Activated CD4-positive, alpha-beta T cell treated with anti-CD3 and anti-CD28 coated beads, Interleukin-2, amount 50 U/mL, for 16 hours (primary cell): ENCODE measurements at places on chromosomes 11 and 22.

DNA sequence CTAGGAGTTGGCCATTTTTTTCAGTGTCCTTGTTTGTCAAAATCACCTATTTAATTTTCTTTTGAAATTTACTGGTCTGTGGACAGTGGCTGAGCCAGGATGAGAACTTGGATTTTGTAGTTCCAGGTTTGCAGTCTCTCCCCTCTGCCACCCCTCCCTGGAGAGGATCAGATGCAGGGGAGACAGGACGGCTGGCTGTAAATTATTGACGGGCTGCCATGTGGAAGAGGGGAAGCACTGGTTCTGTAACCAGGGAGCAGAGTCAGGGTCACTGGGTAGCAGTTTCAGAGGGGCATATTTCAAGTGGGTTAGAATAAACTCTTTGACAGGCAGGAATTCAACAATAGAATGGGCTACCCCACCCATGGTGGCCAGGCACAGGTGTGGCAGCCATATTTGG lies 20.6 kb upstream of the YWHAH start:
- no peak for DNase-seq

DNA sequence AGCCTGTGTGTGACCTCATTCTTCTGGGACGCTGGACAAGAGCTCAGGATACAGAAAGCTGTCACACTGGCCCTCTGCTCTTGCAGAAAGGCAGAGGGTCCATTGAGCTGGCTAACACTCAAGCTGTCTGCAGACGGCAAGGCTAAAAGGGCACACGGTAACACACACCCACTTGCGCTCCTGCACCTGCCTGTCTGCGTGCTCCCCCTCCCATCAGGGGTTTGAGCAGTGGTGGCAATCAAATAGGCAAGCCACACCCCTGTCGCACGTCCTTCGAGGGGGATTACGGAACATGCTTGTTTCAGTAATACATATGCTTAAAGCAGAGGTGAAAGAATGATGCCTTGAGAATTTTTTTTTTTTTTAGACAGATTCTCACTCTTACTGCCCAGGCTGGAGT lies 7.1 kb upstream of the QSER1 start:
- DNase-seq, result no peak

DNA sequence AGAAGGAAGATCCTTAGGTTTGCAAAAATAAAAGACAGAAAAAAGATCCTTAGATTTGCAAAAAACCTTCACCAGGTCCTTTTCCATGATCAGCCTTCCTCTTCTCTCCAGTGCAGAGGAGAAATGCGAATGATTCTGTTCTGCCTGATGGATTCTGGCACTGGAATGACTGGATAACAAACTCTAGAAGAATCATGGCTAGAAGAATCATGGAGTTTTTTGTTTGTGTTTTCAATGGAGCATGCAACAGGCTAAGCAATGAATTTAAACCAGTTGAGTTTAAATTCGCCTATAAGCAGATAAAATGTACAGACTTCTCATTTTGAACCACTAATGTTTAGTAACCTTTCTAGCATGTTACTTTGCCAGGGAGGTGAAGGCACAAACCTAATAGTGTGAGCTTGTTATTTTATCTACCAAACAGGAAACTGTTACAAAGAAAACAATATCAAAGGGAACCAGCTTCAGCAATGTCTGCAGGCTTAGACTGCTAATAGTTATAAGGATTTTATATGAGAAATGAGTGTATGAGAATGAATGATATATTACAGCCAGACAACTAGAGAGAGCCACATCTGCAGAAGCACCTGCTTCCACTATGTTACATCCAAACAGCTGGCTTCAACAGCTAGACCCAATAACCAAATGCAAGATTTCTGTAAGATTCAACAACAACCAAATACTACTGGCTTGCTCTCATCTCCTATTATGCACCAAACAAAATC lies 64.7 kb upstream of the APOA1 start:
- no peak for DNase-seq

DNA sequence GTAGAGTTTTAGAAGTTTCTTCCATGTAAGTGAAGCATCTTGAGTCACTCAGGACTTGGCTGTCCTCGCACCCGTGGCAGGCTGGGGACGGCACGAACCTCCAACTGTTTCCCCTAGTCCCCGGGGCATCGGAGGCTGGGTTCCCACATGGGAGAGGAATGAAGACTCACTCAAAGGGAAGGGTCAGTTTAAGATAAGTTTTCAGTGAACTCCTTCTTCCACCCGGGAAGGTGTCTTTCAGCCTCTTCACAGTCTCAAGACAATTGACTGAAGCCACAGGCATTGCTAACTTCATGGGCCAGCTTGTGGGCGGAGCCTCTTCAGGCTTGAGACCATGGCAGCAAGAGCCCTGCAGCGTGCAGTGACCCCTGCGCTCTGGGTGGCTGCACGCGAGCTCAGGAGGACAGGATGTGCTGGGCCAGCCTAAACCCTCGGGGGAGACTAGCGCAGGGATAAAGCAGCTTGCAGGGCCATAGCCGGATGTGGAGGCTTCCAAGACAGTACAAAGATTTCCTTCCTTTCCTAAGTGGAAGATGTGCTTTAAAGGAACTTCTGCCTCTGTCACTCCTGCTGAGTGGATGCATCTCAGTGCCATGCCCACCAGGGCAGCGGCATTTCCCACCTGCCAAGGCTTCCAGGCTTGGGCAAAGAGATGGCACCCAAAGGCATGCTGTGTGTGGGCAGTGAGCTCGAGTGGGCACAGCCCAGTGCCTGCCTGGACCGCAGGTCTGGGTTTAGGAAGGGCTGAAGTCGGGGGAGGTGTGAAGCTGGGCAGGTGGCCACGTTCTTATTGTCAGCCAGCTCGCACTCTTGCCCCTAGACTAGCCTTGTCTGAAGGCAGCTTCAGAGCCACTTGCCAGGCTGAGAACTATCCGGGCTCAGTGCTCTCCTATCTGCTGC lies 32.9 kb downstream of the PPIL2 start:
- DNase-seq, result no peak

- no peak for DNase-seq
These were observed 18.2 kb downstream of the SBF1 start for GRCh38 chr22:50456466-50457234.

DNA sequence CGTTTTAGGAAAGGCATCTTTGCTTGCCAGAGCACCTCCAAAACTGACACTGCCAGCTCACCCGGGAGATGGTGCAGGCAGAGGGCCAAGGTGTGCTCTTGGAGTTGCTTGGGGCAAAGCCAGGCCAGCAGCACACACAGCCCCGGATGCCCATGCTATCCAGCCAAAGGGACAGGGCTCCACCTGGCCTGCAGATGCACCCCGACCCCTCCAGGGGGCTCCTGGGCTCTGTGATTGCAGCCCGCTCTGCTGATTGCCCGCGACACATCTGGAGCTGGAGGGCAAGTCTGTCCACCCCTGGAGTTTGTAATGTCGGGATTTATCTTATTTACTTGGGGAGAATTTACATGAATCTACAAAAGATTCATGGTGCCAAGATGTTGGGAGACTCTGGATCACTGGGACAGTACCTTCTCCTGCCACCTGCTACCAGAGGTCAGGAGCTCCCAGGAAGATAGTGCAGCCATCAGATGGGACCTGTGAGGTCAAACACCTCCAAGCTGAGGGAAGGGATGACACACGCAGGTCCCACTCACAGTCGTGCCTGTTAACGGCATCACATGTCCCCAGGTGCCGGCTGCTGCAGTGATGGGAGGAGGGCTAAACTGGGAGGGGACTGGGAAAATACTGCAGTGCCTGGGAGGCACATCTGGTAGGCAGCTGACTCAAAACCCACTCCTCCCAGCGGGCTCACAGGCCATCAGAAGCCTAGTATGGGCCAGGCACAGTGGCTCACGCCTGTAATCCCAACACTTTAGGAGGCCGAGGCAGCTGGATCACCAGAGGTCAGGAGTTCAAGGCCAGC lies 17.2 kb downstream of the CBX7 start:
- DNase-seq, result peak; percentile 41

DNA sequence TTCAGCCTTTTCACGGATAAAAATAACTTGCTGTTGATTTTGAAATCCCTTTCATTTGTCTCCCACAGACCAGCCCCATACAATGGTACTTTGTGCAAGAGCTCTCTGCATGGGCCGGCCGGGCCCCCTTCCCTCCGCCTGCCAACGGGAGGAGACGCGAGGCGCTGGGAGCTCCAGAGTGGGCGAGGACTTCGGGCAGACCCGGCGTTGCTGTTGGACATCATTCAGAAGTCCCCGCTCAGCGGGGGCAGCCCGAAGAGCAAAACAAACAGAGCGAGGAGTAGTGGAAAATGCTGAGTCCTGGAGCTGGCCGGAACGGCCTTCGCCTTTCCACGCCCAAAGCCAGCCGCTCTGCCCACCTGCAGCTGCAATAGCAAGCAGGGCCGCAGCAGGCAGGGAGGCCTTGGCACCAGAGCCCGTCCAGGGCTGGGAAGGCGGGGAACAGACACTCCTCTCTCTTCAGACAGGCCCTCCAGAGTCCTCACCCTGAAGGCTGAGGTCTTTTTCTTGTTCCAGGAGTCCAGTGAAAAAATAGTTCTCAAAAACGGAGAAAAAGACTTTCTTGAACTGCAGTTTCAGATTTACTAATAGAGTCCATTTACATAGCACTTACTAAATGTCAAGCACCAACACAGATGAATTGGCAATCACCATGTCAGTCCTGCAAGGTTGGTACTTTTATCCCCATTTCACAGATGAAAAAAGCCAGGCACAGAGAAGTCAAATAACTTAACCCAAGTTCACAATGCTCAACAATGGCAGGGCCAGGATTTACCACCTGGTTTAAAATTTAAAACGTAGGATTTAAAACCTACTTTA lies 135.5 kb downstream of the ETS1 start:
- no peak for DNase-seq
